T-helper 2 cell (primary cell): ENCODE measurements at places on chromosomes 16 and 17.
A peak's percentile ranks its signal among the peaks of the same experiment; 100 is the strongest.

- no peak for DNase-seq
Observed at GRCh38 chr17:9976283-9977179, 71.5 kb upstream of the RCVRN start.

DNA sequence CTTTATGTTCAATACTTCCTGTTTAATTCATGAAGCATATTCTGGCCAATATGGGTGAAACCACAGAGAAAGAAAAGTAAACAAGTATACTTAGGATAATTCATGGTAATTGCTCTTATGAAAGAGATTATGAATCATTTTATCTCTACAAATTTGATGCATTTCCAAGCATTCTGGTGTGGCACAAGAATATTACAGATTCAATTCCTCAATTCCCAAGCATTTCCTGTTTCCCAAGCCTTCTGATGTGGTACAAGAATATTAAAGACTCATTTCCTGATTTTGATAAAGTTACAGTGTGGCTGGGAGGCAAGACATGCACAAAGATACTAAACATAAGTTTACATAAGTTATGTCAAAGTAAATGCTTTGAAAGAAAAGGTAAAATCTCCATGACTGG lies 126.1 kb upstream of the NUDT7 start:
- DNase-seq: no peak

GRCh38 chr17:55305321-55306087 lies 40.7 kb downstream of the HLF start:
- no peak for DNase-seq

DNA sequence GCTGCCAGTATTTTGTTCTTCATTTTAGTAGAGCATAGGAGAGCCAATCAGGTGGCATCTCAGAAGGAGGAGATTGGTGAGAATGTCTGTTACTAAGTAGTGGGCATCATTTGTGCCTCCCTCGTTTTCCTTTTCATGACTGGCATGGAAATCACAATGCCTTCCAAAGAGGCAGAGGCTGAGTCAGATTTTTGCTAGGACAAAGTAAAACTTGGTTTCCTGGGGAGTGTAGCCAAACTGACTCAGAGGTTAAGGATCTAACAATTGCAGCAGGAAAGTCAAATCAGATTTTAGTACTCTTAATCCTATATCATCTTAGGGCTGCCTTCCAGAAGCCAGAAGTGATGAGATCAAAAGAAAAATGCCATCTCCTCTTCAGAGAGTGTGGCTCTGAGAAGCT lies 138.7 kb downstream of the ANKFN1 start:
- DNase-seq: no peak

- DNase-seq: no peak
Observed at GRCh38 chr17:28252436-28252835, 66.6 kb upstream of the TMEM97 start.

DNA sequence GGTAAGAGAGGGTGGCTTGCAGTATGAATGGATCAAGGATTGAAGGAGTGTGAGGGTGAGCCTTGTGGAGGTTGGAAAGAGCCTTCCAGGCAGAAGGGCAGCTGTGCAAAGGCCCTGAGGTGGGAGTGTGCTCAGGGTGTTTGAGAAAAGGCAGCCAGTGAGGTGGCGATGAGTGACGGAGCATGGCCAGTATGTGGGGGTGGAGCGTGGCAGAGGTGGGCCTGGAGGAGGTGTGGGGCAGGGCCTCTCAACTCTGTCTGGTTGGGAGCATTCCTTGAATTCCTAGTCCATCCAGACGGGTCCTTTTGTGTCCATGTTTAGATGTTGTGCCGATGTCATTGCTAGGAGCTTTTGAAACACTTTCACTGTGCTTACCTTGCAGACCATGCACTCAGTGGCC lies 51.3 kb downstream of the EPN2 start:
- DNase-seq: no peak

DNA sequence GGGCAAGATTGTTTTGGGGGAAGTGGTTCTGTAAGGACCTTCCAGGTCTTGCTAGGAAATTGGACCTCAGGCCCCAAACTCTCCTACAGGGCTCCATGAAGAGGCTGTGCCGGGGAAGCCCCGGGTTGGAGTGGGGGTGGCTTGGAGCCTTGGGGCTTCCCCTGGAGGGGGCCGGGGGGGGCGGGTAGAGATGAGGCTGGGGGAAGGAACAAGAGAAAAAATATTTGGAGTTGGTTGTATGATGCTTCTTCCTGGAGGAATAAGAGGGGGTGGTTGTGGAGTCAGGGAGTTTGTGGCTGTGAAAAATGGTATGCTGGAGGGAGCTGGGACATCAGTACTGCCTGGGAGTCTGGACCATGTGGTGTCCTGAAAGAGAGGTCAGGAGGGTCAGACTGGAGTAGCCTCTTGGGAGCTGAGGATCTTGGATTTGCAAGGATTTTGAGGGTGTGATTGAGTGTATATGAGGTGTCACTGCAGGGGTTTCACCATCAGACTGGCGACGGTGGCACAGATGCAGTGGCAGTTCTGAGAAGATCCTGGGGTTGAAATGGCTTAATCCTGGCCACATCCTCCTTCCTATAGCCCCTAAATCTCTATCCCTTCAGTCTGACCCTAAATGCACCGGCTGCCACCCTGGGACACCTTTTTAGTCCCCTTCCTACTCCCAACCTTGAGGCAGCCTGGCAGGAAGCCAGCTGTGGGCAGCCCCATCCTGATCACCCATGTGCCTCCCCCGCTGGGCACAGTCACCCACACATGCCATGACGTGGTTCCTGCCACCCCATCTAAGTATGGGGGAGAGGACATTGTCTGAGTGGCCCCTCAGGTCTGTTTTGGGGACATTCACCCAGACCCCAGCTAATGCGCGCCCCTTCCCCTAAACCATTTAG lies 10.9 kb downstream of the RARA start:
- DNase-seq: peak; percentile 90

- DNase-seq: no peak
Observed at GRCh38 chr16:49833085-49833484, 22.8 kb downstream of the ZNF423 start.

- DNase-seq: no peak
Observed at GRCh38 chr16:6031567-6031966, 934.0 kb upstream of the EEF2KMT start.

GRCh38 chr16:1125471-1125870 lies 27.4 kb upstream of the CACNA1H start:
- DNase-seq: no peak

DNA sequence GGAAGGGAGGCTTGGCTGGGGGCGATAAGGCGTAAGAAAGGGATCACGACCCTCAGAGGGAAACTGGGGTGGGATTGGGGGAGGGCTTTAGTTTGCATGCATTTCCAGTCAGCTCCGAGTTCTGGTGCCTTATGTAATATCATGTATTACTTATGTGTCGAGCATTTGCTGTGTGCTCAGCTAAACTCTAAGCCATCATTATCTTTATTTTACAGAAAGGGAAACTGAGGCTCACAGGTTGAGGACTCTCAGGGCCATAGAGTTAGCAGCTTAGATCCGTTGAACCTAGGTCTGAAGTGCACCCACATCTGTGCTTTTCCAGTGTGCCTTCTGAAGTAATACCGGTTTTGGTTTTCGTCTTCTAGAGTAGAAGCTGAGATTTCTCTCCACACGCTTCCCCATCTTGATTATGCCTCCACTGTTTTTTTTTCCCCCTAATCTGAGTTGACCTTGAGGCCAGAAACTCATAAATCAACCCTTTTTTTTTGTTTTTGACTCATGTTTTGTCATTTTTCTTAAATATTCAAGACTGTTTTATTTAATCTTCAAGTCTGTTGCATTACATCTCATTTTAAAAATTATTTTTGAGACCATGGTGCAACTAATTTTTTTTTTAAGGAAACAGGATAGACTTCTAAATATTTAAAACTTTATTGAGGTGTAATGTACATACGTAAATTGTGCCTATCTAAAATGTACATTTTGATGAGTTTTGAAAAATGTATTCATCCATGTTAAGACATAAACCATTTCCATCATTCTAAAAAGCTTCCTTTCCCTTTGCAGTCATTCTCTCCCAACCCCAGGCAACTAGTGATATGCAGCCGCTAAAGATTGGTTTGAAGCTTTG lies 741 bp downstream of the CYB5B start:
- no peak for DNase-seq

- DNase-seq: peak; percentile 65
Observed at GRCh38 chr17:49556223-49556943, 19.3 kb upstream of the NXPH3 start.

- DNase-seq: no peak
Observed at GRCh38 chr17:78862073-78863023, 21.7 kb upstream of the USP36 start.

DNA sequence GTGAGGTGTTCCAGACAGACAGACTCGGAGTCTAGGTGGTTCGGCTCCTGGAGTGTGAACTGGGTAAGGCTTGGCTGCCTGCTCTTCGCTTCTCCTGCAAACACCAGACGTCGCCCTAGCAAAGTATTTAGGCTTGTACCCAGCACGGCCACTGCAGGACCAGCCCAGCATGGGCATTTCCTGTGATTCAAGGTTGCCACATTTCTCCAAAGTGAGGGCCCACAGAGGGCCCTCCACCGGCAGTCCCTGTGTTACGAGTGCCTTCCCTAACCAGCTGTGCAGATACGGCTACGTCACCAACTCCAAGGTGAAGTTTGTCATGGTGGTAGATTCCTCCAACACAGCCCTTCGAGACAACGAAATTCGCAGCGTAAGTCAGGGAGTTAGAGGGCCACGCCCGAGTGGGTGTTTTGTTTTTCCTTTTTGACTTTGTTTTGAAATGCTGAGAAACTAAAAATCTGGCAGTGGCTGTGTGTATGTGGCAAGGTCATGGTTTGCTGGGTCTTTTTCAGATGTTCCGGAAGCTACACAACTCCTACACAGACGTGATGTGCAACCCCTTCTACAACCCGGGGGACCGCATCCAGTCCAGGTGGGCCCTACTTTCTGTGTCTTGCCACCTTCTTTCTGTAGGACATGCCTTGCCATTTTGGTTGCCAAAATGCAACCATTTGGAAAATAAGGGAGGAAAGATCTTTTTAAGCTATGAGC lies 2.6 kb downstream of the TRAPPC2L start:
- no peak for DNase-seq

DNA sequence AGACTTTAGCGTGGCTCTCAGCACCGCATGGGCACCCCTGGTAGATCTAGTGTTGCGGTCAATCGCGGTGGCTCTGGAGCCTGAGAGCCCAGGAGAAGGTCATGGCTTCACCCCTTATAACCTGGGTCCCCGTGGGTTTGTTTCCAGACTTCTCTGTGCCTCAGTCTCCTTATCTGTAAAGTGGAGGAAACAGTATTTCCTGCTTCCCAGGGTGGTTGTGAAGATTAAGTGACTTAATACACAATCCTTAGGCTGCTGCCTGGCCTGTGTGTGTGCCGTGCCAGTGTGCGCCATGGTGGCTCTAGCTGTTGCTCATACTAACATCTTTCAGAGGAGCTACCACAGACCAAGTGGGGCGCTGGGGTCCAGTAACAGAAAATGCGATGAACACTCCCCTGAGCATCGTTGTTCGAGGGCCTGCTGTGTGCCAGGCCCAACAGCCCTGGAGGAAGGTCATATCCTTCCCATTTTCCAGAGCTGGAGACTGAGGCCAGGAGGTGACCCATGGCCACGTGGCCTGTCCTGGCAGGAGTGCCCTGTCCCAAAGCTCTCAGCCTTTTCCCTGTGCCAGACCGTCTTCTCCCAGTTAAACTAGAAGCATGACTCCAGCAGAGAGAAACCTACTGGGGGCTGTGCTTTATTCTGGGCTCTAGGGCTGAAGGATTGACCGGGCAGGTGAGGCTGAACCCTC lies 70.1 kb downstream of the CMIP start:
- no peak for DNase-seq

- no peak for DNase-seq
Observed at GRCh38 chr17:69060822-69061221, at the start of gene ABCA9. Gene ABCA9 (minus strand): TSS chr17:69060927. CDS start chr17:69051126, 9,801 bp downstream.

- DNase-seq: no peak
Observed at GRCh38 chr17:48609033-48609432, 1.8 kb downstream of the HOXB7 start.

DNA sequence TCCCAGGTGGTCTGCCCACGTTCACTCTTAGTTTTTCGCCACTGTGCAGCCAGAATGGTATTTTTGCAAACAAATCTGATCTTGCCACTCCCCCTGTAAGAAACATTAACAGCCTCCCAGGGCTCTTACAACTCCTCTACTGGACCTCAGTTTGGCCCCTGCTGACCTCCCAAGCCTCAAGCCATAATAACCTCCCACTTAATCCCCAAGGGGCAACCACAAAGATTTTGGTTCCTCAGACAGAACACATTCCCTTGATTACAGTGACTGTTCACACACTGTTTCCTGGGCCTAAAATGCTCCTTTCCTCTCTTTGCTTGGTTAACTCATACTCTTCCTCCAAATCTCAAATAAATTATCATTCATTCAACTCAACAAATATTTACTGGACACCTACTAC lies 21.5 kb upstream of the CD300E start:
- DNase-seq: no peak

DNA sequence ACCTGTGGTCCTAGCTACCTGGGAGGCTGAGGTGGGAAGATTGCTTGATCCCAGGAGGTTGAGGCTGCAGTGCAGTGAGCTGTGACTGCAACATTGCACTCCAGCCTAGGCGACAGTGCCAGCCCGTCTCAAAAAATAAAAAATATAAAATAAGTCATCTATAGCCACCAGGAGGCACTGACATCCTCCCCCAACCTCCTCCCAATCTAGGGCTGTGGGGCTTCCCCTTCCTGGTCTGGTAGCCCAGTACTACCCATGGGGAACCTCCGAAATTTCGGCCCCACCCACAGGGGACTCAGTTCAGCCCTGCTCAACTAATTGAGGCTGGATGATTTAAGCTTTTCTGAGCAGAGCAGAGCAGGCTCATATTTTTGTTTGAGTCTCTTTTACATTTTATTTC lies 3.2 kb downstream of the ZSCAN10 start:
- DNase-seq: no peak

DNA sequence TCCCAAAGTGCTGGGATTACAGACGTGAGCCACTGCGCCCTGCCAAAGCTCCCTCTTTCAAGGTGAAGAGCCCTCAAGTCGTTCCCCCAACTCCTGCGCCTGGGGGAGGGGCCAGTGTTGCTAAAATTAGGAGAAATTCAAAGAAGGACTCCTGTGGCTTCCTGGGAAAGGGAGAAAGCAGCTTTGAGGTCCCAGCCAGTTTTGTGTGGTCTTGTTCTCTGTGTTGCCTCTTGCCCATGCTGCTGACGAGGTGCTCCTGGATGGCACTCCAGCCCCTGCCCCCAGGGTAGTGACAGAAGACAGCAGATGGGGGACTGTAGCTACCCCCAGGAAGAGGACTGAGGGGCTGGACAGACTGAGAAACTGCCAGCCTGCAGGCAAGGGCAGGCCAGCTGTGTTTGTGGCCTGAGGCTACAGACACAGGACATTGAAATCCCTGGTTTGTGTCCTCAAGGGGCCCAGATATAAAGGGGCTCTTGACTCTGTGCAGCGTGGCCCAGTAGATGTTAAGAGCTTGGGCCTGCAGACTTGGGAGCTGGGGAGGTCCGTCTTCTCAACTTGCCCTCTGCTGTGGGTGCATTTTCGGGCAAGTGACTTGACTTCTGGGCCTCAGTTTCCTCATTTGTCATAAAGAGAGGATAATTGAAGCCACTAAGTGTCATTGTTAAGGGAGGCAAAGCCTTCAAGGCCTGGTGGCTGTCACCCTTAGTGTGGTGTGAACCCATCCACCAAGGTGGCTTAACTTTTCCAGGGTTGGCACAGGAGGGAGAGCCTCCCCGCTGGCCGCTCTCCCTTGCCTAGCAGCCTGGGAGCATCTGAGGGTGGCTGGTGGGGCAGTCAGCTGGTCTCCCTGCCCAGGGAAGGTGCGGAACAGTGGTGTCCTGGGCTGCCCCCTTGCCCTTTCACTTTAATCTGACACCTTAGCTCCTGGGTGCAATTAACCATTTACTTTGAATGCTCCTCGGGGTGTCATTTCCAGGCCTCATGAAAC lies 4.1 kb downstream of the UBALD2 start:
- no peak for DNase-seq
